Lung (tissue), 17 donors: ENCODE measurements at places on chromosomes 5 and 9. TPM values are rescaled to one million over a fixed set of nuclear protein-coding genes. Genes with fewer than 3 reads are reported as not detected.

DNA sequence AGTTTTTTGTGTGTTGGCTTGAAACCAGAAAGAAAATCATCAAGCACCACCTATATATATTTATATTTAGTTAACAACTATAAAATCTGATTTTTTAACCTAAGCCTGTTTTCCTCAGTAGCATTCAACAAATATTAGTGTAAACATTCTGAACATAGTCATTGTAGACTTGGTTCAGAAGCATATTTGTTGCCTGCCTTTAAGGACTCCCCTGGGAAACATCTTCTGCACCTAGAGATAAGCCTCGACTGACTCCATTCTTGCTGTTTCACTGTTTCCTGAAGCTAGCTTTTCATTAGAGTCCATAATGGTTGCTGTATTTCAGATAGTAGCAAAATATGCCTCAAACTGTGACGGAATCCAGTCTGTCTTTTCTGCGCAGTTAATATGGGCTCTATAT, 123.5 kb downstream of the TRIO start:
- DNase-seq = no peak

DNA sequence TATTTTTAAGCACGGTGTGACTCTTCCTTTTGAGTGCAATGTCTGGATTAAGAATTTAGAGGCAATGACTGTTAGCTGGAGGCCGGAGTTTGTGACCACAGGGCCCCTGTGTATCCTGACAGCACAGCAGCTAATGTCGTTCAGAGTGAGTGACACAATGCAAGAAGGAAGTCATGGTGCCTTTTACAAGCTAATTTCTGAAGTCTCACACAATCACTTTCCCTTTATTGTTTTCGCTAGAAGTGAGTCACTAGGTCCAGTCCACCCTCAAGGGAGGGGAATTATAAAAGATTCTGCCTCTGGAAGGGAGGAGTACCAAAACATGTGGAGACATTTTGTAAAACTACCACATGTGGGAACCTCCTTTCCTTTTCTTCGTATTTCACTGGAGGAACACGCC, 185.5 kb upstream of the FGF10 start:
- DNase-seq = no peak

DNA sequence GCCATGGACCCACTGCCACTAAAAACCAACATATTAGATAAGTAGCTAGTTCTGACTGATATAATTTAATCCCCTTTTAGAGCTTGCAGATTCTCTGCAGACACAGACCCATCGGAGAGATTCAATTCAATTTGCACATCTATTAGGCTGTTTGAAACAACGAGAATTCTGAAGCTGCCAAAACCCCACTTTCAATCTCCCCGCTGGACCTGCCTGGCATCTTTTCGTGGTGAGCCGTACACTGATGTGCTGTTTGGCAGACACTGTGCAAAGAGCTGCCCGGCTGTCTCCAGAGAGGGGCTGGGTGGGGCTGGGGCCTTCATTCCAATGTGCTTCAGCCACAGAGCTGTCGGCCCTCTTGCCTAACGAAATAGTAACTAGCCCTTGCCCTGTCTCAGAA, 42.1 kb upstream of the FAM240B start:
- no peak for DNase-seq

- no peak for DNase-seq
These were observed 53.0 kb downstream of the DROSHA start for GRCh38 chr5:31478901-31479300.

DNA sequence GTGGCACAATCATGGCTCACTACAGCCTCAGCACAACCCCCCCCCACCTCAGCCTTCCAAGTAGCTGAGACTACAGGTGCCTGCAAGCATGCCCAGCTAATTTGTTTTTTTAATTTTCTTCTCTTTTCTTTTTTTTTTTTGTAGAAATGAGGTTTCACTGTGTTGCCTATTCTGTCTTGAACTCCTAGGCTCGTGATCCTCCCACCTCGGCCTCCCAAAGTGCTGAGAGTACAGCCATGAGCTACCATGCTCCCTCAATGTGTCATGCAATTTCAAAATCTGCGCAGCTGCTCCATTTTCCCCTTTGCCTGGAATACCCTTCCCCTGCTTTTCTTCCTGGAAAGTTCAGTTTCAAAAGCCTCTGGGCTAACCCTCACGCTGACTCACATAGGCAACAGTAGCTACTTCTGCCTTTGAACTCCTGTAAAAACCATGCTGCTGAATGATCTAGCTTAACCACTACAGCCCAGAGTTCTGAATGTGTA, 71.0 kb upstream of the IL7R start:
- no peak for DNase-seq

GRCh38 chr5:152933056-152933455, 528.0 kb upstream of the NMUR2 start:
- no peak for DNase-seq

DNA sequence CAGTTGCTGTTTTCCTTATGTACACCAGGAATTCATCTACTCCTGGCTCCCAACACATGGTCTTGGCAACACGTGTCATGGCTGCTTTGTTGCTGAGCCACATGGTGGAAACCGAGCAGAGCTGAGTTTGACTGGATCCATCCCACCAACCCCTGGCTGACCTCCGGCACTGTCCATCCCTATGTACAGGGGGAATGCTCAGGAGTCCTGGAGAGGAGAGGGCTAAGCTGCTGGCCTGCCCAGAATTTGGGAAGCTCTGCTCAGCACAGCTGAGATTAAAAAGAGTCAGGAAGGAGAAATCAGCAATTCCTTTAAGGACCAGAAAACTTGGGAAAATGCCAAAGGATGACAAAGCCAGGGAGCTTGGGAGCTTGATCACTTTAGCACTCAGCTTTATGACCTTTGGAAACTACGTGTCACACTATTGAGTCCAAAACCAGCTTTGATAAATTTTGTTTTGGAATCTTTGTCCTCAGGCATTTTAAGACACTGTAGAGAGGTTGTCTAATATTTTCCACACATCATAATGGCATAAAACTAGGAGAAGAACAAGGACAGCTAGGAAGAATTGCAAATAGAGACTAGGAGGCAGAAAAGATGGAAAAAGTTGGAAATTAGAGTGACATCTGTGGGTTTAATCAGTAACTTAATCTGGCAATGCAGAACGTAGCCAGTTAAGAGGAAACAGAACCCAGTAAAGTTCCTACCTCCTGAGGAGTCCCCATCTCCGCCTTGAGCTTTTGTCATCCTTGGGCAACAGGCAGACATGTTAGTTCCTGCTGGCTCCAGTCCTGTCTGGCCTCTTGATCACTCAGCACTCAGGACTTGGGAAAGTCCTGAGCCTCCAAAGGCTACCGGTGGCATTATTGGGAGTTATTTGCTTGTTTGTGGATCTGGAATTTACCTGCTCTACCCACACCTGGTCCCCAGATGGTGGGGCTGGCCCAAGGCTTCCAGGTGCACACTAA, 62.5 kb upstream of the PLPP1 start:
- peak; percentile 87 for DNase-seq

DNA sequence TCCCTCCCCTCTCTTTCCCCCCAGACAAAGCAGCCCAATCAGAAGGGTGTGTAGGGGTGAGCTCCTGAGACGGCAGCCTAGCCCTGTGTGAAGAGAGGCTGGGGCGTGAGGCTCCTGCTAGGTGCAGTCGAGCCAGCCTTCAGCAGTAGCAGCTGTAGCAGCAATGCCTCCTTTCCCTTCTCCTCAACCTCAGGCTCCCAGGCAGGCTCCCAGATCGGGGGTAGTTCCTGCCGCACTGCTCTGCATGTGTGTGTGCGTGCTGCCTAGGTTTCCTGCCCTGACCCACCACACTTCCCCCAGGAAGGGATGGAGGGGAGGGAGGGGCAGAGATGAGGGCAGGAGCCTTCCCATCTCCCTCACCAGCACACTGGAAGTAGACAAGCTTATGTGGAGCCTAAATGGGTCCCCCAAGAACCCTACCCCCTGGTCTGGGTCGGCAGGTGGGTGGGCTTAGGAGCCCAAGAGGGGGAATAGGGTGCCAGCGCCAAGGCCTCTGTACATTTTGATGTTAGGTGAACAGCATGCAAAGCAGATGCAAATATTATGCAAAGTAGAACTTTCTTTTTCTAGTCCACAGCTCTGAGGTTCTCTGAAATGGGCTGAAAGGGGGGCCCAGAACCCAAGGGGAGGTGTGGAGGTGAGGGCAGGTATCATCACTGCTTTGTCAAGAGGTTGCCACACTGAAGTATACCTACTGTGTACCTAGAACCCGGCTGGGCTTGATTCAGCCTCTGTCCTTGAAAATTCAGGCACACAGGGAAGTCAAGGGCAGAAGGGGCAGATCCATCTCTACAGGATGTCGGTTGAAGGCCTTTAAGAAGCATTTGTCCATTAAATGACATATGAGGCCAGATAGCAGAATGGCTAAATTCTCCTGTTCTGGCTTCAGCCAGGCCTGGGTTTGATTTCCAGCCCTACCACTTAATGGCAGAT, 57.8 kb downstream of the CXXC5 start:
- no peak for DNase-seq

- no peak for DNase-seq
These were observed 63.1 kb downstream of the FOXI1 start for GRCh38 chr5:170168797-170169196.

DNA sequence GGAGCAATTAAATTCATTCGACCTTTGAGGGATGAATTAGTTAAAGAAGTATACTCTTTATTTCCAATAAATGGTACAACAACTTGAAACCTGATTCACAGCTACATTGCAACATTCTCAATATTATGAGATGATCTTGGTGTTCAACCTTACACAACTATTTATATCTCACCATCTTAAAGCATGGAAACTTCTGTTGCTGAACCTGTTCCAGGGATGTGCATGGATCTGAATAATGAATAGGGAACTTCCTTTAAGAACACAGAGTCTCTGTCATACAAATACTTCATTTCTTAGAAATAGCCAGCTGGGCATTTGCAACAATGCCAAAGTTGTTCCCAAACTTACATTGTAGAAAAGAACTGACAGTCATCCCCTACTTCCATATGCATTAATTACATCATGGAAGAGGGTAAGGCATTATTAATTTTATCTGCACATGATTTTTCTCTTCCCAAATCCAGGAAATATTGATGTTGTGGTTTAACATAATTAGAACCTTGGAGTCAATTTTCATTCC, 39.8 kb upstream of the CCDC112 start:
- no peak for DNase-seq

- DNase-seq = no peak
These were observed 89.9 kb downstream of the NLN start for GRCh38 chr5:65811885-65812284.

- no peak for DNase-seq
These were observed 15.3 kb upstream of the RNF130 start for GRCh38 chr5:180086816-180087399.

- DNase-seq = peak; percentile 3
These were observed 325.6 kb downstream of the PRELID2 start for GRCh38 chr5:145509336-145510136.

- no peak for DNase-seq
These were observed 580.8 kb downstream of the CCDC171 start for GRCh38 chr9:16133556-16134227.

DNA sequence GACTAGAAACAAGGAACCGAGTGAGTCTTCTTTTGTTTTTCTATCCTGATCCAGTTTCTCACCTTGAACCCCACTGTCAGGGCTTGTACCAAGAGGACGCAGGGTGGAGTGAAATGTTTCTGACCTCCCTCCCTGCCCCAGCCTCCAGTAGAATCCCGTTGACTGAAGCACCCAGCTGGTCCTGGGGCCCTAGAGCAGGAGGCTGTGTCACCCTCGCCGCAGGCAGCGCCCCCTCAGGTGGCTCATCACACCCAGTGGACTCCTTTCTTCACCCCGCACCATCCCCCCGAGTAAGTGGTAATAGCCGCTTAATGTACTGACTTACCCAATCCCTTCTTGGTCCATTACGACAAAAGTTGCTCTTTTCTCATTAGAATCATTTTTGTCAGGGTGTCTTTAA, 53.8 kb downstream of the MVB12B start:
- DNase-seq = no peak

GRCh38 chr5:121273833-121274433, 577.7 kb upstream of the FTMT start:
- DNase-seq = no peak

GRCh38 chr9:74147906-74148305, 349.2 kb upstream of the RORB start:
- no peak for DNase-seq

Gene SMU1
- total RNA-seq = 17.2 TPM

Gene PTGR1
- 37.3 TPM for total RNA-seq

Gene CYSTM1
- total RNA-seq = 101 TPM
